GM13976 (cell line): ENCODE measurements at places on chromosomes 13 and 19.

DNA sequence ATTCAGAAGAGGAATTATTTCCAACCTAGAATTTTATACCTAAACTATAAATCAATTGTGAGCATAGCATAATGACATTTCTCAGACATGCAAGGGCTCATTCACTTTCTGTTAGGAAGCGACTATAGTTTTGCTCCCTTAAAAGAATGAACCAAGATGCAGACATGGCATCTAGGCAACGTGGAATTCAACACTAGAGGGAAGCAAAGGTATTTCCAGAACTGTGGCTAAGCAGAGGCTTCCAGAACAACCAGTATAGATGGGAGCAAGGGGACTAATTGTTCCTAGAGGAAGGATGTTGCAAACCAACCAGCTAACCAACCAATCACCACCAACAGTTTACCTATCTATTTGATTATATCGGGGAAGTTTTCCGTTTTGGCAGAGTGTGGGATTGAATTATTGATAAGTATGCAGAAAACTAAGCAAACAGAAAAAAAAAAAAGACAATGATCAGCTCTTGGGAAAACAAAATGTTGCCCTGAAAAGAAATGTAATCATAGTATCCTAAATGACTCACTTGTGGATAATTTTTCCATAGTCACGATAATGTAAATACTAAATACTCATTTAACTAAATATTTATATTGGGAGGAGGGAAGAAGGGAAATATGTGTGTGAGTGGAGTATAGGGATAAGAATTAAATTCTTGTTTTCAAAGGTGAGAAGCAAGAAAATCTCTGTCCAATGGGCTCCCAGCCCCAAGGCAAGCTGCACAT is 21.1 kb downstream of the ARL11 start:
- DNase-seq = no peak

- no peak for DNase-seq
Measured at GRCh38 chr19:18392417-18392816, 5.0 kb downstream of the LRRC25 start.

- no peak for DNase-seq
Measured at GRCh38 chr13:114097212-114097892, 35.1 kb downstream of the RASA3 start.

DNA sequence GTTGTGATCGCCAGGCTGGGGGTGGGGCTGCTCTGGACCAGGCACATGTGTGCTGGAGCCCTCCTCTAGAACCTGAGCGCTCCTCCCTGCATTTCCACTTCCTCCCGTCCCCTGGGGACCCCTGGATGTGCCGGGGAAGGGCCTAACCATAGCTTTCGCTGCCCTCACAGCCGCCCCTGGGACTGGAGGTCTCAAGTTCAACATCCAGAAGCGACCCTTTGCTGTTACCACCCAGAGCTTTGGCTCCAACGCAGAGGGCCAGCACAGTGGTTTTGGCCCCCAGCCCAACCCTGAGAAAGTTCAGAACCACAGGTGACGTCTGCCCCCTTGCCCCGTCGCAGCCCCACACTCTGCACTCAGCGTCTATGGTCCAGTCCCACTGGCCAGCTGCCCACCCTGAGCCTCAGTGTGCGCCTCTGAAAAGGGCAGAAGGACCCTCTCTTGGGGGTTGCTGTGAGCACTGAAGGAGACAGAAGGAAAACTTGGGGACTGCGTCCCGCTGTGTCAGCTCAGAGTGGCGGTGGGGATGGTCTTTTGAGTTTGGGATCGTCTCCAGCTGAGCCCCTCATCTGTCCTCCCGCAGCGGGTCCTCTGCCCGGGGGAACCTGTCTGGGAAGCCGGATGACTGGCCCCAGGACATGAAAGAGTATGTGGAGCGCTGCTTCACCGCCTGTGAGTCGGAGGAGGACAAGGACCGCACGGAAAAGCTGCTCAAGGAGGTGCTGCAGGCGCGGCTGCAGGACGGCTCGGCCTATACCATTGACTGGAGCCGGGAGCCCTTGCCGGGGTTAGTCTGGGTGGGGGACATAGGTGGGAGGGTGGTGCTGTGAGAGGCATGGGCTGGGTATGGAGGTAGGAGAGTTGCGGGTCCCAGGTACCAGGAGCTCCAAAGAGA is 6.0 kb downstream of the LENG8 start:
- DNase-seq = no peak

- no peak for DNase-seq
Measured at GRCh38 chr19:38006361-38007045, 99.5 kb downstream of the SIPA1L3 start.
